ENCODE measurements at places on chromosomes 1 and 21.

- DNase-seq = no peak
These were observed 2.7 kb downstream of the HUNK start for GRCh38 chr21:31875496-31876015.

DNA sequence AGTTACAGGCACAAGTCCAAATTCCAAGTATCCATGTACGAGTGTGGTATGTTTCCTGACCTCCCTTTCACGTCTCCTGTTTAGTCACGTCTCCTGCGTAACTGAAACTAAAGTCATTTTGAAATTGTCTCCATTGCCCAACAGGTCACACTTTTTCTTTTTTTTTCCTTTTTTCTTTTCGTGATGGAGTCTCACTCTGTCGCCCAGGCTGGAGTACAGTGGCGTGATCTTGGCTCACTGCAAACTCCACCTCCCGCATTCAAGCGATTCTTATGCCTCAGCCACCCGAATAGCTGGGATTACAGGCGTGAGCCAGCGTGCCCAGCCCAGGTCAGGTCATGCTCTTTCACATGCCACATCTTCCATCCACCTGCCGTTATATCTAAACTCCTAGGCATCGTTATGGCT is 38.2 kb downstream of the L1TD1 start:
- no peak for DNase-seq

- DNase-seq = no peak
These were observed 380.4 kb downstream of the NPHP4 start for GRCh38 chr1:5611851-5612250.

GRCh38 chr1:216902669-216903381 is 179.6 kb upstream of the ESRRG start:
- peak; percentile 41 for DNase-seq

DNA sequence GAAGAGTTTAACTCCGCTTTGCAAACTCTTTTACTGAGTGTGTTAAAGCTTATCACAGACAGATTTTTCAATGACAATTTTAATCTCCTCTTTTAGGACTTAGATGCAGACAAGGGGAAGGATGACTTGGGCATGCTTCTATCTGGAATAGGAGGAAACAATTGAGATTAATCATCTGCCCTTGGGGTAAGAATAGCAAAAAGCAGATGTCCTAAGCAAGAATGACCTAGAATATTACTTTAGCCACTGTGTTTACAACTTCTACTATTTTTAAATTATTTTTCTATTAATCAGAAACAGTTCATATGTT is 569.0 kb upstream of the ADGRL2 start:
- peak; percentile 5 for DNase-seq

DNA sequence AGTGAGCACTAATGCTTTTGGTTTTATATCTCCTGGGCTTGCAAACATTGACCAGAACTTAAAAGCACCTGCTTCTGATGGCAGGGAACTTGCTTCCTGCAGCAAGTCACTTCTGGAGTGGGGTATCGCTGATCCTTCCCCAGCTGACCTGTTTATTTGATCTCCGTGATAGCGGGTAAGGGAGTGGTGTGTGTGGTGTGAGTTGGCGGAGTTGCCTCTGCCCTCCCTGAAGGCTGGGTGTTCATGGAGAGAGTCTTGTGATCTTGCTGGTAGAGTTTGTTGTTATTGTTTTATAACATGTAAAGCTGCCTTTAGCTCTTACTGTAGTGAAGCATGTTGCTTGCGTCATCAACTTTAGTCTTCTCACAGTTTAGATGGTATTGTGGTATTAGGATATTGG is 3.9 kb downstream of the MFN2 start:
- DNase-seq = no peak
